ENCODE measurements at places on chromosomes 12 and 14.
A peak's percentile ranks its signal among the peaks of the same experiment; 100 is the strongest.

GRCh38 chr14:91890291-91890749, 23.0 kb upstream of the TC2N start:
- no peak for DNase-seq

GRCh38 chr14:102392506-102392905, 29.8 kb downstream of the TECPR2 start:
- no peak for DNase-seq

GRCh38 chr14:56862836-56863235, 52.6 kb upstream of the OTX2 start:
- DNase-seq, result no peak

- DNase-seq, result no peak
Observed at GRCh38 chr12:22648668-22649067, 23.7 kb downstream of the ETNK1 start.

DNA sequence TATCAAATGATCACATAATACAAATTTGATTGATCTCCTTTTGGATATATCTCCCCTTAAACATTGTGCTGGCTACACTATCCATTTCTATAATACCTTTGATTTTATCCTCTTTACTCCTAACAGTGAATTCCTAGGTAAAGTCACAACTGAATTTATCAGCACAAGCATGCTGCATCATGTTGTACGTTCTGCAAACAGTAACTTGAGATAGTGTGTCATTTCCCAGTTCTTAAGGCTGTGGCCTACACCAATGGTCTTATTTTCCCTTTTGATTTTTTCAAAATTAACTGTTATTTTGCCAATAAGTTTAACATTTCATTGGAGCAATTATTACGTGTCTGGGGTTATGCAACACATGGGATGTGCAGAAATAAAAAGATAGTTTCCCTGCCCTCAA, 24.8 kb downstream of the PRKCH start:
- DNase-seq, result no peak

GRCh38 chr14:21617614-21618013, 17.1 kb downstream of the OR10G2 start:
- DNase-seq, result no peak

- DNase-seq, result no peak
Observed at GRCh38 chr14:33909380-33910084, 41.3 kb downstream of the EGLN3 start.

- no peak for DNase-seq
Observed at GRCh38 chr12:70982286-70982685, 61.7 kb upstream of the PTPRR start.

GRCh38 chr12:75334384-75335030, at the start of gene GLIPR1L1:
TSS of gene GLIPR1L1 (plus strand) at chr12:75334670. CDS start at chr12:75334729, 59 bp downstream.
- DNase-seq, result peak; percentile 57

DNA sequence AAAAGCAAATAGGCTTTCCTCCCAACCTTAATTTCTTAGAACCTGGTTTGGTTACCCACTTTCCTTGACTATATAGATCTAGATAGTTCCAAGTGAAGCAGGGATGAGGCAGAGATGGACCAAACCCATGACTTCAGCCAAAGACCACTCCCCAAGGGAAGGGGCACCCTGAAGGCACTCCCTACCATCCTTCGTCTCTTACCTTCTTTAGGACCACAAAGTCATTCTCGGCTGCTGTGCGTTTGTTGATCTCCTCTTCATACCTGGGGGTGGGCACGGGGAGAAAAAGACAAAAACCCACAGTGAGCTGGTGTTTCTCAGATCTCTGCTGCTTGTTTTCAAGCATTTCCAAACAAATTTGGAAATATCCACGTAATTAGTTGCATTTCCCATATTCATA, 3.4 kb downstream of the KRT4 start:
- DNase-seq, result no peak

DNA sequence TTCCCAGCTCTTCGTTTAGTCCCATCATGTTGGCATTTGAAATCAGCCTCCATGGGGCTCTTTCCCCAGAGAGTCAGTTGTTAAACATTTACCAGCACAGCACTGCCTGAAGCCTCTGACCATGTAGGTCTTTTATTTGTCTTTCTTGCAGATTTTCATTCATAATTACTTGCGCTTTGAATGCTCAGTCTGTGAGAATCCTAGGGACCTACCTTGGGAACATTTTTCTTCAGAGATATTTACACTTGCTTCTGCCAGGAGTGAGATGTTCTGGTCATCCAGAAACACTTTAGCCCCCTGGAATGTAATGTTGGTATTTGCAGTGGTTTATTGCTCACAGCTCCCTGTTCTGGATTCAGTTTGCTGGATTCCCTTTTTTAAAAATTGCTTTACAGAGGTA, 41.7 kb downstream of the RPH3A start:
- DNase-seq, result no peak

DNA sequence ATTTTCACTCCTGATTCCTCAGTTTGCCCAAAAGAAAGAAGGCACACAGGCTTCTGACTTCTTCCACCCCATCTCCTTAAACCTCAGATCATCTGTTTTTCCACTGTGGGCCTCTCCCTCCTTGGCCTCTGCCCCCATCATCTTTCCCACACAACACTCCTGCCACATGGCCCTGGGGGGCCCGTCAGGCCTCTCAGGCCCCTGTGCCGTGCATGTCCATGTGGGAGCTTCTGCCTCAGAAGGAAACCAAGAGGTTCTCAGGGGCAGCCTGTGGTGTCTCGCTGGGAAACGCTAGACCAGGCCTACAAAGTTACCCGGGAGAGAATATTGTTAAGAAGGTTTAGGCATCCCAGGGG, 8.0 kb downstream of the KLHL33 start:
- DNase-seq, result no peak

- DNase-seq, result no peak
Observed at GRCh38 chr14:61710853-61711817, 15.8 kb downstream of the HIF1A start.

DNA sequence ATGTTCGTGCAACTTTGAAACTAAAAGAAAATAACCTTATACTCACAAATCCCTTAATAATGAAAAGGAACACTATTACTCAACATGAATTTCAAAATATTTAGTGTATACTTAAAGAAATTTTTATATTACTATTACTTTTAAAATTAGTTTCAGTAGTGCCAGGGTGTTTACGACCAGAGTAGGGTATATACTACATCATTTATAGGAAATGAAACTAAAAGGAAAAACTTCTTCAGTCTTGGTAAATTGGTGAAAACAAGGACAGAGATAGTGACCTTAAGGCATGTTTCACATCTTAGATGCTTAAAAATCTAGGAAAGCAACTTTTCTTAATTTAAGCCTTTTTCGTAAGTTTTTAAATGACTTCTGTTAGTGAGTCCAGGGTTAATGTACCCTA, 4.5 kb downstream of the USP15 start:
- DNase-seq, result no peak

DNA sequence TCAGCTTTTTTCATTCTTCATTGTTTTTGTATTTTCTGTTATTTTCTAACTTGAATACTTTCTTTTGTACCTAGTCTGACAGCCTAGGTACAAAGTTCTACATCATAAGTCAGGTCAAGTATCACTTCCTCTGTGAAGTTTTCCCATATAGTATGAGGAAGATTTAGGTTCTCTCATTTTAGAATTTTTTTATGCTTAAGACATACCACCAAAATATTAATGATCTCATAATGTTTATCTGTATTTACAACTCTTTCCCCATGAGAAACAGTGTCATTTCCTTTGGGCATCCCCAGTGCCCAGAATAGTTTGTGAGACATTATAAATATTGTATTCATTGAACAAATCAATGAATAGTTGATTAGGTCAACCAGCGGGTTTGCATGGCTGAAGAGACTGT, 3.1 kb upstream of the ATF7IP start:
- no peak for DNase-seq

DNA sequence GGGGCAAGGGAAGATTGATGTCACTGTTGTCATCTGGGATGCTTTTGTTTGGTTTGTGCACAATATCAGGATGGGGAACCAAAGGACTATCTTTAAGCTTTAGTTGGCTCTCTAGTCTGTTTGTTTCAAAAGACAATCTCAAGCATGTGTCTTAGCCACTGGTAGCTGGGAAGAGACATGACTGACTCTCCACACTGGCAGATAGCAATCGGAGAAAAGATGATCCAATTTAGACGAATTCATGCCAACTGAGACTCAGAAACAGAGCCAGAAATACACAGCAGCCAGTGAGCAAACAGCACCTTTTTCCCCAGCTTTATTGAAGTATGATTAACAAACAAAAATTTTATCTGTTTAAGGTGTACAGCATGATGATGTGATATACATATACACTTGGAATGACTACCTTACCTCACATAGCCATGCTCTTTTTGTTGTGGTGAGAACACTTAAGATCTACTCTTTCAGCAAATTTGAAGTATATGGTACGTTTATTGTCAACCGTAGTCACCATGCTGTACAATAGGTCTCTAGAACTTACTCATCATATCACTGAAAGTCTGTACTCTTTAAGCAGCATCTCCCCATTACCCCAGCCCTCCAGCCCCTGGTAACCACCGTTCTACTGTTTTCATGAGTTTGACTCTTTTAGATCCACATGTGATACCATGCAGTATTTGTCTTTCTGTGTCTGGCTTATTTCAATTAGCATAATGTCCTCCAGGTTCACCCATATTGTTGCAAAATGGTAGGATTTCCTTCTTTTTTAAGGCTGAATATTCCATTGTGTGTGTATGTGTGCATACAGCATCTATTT, 50.6 kb downstream of the DUSP16 start:
- DNase-seq, result no peak

DNA sequence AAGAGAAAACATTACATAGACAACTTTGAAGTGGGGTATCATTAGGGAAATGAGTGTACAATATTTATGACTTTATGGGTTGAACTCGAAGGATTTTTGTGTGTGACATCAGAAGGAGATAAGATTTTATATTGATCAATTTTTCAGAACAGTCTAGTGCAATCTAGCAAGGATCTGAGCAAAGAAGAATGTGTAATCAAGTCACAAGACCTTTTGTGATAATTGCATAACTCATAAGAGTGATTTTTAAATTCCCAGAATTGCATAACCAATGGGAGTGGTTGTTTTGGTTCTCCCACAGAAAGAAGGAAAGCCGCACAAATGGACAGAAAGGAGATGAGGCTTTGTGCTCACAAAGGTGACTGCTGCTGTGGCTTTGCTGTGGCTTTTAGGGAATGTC, 441.8 kb upstream of the FLRT2 start:
- no peak for DNase-seq

GRCh38 chr14:100476012-100476822, 111.0 kb downstream of the BEGAIN start:
- no peak for DNase-seq

- DNase-seq, result no peak
Observed at GRCh38 chr14:70811578-70811977, 2.3 kb upstream of the MAP3K9 start.

- no peak for DNase-seq
Observed at GRCh38 chr14:98144964-98145363, 1127.0 kb downstream of the BCL11B start.

DNA sequence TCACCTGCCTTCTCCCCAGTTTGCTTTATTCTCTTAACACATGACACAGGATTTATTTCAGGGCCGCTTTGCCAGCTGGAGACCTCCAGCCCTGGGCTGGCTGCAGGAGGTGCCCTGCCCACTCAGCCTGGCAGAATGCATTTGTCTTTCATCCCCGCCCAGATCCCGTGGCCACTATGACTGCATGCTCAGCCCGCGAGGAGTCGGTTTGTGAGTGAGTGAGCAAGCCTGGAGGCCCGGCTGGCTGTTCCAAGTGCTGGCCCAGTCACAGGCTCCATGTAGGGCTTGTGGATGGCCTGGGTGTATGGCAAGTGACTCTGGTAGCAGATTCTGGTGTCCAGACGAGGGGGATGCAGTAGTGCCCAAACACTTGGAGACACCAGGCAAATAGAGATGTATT, 2.1 kb downstream of the TDP1 start:
- no peak for DNase-seq

- no peak for DNase-seq
Observed at GRCh38 chr12:14473707-14474287, 93.9 kb downstream of the PLBD1 start.

GRCh38 chr14:53533384-53533970, 380.4 kb upstream of the DDHD1 start:
- DNase-seq, result no peak

GRCh38 chr12:114392909-114393308, 13.0 kb downstream of the TBX5 start:
- DNase-seq, result no peak

GRCh38 chr14:24705840-24706239, 71.8 kb upstream of the GZMB start:
- DNase-seq, result no peak

- no peak for DNase-seq
Observed at GRCh38 chr12:88225776-88226175, 83.7 kb downstream of the TMTC3 start.

GRCh38 chr12:101086490-101087135, 123.4 kb downstream of the SLC5A8 start:
- DNase-seq, result no peak

GRCh38 chr12:78384541-78384940, 480.0 kb upstream of the SYT1 start:
- no peak for DNase-seq

DNA sequence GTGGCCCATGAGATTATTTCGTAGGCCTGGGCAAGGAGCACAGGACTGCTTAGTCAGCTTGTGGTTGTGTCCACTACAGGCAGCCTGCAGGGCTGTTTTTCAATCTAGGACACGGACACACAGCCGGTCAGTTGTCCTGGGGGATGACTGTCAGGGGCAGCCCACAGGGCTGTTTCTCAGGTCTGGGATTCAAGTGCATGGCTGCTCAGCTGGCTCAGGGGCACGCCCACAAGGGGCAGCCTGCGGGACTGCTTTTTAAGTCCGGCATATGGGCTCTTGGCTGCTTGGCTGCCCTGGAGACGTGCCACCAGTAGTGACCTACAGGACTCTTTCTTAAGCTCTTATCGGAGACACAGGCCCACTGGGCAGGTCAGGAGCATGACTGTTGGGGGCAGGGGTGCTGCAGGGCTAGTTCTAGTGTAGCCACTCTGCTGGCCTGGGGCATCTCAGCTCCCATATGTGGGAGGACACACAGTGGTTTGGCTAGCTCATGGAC, 26.6 kb upstream of the GTF2A1 start:
- DNase-seq, result no peak

- no peak for DNase-seq
Observed at GRCh38 chr12:69529021-69529420, 56.2 kb upstream of the CCT2 start.

GRCh38 chr12:19095756-19096480, 33.6 kb upstream of the PLEKHA5 start:
- no peak for DNase-seq

GRCh38 chr12:46354802-46355199, 17.8 kb downstream of the SLC38A2 start:
- DNase-seq, result no peak

DNA sequence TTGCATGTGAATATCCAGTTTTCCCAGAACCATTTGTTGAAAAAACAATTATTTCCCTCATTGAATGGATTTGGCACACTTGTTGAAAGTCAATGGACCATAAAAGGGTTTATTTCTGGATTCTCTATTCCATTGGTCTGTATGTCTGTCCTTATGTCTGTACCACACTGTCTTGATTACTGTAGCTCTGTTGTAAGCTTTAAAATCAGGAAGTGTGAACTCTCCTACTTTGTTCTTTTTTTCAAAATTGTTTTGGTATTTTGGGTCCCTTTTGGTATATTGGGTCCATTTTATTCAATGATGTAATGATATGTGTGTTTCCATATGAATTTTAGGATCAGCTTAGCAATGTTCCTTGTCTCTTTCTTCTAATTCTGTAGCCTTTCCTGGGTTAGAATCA, 64.8 kb downstream of the PPP2R5C start:
- DNase-seq, result no peak

- no peak for DNase-seq
Observed at GRCh38 chr12:26176725-26177124, 18.6 kb upstream of the SSPN start.

Data from T-helper 22 cell (primary cell).